ENCODE measurements at places on chromosomes 4 and X.

- DNase-seq, result no peak
Observed at GRCh38 chr4:3716631-3717235, 49.5 kb upstream of the ADRA2C start.

DNA sequence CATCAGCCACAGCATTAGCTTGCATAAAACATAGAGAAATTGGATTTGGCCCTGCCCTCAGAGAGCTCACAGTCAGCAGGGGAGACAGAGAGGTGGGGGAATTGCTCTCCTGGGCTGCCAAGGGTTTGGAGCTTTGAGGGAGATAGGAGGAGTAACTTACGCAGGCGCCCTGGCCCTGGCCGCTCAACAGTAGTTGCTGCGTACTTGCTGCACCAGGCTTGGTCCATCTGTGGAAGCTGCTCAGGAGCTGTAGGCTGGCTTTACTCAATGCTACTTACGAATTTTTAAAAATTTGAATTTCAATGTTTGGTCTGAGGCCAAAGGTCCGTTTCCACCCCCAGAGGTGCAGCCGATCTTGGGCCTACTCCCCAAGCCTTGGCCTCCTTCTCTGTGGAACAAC is 83.3 kb downstream of the CPZ start:
- no peak for DNase-seq

DNA sequence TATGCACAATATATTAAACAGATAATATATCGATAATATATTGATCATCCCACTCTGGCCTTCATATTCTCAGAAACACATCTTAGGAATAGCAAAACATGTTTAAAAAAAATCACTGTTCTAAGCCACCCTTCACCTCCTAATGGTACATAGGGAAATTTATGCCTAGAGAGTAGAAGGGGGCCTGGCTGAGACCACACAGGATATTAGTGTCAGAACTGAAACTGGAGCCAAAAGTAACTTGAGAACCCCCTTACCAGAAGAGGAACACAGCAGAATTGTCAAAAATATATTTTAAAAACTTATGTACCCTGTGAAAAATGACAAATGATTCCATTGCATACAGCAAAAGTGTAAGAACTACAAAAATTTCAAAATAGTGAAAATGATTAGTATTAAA is 173.1 kb downstream of the VSIG4 start:
- no peak for DNase-seq

GRCh38 chrX:25548811-25549210 is 533.0 kb upstream of the ARX start:
- no peak for DNase-seq

DNA sequence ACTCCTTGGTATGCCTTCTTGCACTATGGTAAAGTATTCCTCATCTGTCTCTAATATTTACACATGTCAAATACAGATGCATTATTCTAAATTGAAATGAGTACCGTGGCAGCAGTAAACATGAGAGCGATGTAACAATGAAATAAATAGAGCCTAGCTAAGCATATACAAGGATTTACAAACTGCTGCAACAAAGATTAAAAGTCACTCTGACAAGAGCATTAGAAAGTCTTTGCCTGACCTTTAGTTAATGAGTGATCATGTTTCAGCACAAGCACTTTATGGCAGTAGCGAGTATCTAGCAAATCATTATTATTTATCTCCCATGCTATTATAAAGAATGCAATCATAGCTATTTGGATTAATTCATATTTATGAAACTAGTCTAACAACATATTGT is 547.0 kb upstream of the NDST4 start:
- no peak for DNase-seq

- no peak for DNase-seq
Observed at GRCh38 chr4:57498251-57498650, 388.1 kb upstream of the IGFBP7 start.

DNA sequence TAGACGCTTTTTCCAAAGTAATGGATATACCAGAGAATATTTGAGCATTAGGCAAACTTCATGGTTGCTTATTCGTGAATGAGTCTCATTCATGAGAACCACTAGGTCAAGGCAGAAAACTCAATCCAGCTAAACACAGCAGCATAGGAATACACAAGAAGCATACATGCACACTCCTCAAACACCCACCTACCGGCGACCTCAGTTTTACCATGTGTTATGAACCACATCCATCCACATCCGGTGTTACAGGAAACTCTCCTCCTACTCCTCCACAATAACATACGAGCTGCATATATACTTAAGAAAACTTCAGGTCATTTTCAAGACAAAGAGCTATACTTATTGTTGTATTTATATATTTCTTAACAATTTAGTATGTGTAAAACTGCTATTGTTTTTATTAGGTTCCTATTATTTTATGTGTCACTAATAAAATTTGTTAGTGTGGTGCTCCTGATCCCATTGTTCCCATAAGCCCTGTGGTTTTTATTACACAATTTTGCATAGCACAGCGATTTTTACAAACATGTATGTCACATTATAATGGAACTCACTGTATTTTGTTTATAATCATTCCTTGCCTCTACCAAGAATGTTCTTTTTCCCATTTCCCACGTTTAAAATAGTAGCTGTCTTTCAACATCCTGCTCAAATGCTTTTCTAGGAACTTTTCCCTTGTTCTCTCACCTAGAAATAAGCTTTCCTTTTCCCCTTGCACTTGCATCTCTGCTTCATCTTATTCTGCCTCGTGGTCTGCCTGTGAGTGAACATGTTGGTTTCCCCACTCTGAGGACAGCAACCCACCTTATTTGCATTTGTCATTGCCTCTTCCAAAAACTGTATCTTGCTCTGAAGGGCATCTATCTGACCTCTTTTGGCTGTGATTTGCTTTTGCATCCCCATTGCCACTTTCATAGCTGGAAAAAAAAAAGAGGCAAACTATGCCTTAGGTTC is 48.3 kb downstream of the STBD1 start:
- peak; percentile 2 for DNase-seq

GRCh38 chr4:120549011-120549570 is 373.4 kb downstream of the PRDM5 start:
- DNase-seq, result no peak

GRCh38 chr4:184403384-184403781 is 71.0 kb downstream of the IRF2 start:
- DNase-seq, result no peak

DNA sequence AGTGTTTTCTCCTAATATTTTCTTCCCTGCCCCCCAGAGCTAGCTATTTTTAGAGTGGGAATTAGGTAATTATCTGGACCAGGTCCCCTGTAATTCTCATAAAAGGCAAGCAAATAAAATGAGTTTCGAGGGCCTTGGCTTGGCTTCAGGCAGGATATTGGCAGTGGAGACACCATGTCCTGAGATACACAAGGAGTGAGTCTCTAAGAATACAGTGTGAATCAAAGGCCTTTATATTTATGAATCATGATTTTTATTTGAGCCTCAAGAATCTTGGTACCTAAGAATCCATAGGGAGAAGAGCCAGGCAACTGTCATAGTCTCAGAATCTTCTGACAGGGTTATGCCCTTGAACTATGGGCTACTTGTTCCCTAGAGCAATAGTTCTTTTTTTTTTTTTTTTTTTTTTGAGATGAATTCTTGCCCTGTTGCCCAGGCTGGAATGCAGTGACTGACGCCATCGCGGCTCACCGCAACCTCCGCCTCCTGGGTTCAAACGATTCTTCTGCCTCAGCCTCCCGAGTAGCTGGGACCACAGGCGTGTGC is 205.4 kb downstream of the LDB2 start:
- DNase-seq, result no peak

- no peak for DNase-seq
Observed at GRCh38 chrX:11341274-11342201, 48.3 kb downstream of the AMELX start.

GRCh38 chrX:153460826-153461225 is 9.6 kb downstream of the HAUS7 start:
- DNase-seq, result no peak

DNA sequence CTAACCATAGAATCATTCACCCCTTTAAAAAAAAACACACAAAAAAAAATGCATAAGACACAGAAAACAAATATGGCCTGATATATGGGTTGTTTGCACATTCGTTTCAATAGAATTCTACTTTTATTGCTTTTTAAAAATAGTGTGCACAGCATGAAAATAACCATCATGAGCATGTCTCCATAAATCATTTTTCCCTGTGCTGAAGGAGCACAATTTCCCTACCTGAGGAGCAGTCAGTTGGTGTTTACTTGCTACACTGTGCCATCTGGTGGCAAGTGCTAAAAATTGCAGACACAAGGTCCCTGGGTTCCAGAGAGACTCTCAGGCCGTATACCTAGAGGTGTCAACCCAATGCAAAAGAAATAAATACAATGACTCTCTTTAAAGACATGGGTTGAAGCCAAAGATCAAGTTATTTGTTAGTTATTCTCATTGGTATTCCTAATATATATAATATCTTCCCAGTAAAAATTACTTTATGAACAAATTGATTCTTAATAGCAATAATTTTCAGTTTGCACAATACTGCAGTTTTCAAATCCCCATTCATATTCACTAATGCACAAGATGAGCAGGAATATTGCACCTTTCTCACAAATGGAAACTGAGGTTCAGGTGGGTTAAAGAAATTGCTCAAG is 551.4 kb downstream of the IQCM start:
- DNase-seq, result no peak

DNA sequence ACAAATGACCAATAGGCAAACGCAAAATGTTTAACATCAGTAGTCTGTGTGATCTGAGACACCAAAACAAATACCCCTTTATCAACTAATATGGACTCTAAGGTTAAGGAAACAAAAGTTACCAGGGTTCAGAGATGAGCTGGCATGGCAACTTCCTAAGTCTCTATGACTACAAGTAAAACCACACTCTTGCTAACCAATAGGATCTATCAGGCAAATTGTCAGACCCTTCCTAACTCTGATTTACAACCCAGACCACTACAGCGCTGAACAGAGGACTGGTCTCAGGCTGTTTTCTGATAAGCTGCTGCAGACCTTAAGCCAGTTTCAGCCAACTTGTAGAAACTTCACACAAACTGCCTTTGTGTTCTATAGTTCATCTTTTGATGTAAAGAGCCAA is 608.0 kb downstream of the TLL1 start:
- no peak for DNase-seq

DNA sequence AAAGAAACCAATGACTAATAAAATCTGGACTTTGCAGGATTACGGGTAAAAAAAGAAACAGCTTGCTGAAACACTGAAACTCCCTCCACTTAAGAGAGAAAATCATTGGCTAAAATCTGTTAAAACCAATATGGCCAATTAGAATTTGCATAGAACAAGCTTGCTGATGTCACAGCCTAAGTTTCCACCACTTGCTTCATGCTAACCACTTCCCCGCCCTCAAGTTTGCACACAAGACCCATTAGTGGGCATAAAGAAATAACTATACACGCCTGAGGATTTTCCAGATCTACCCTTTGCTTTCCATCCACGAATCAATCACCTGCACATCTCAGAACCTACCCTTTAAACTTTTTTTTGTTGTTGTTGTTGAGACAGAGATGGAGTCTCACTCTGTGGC is 42.7 kb upstream of the PHEX start:
- DNase-seq, result no peak

GRCh38 chrX:85851418-85851817 is 195.9 kb downstream of the CHM start:
- no peak for DNase-seq

DNA sequence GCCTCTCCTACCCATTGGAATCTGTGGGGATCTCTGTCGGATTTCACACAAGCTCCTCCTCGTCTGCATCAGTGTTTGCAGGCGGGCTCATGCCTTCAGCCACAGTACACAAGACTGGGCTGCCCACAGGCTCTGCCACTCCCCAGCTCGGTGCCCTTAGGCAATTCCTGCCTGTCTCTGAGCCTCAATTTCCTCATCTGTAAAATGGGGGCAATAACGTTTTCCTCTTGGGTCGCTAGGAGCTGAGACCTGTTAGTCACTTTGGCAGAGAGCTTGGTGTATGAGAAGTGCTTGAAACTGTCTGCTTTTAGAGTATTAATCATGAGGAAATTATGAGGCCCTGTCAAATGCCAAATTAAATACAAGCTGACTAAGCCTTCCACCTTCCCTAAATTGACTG is 27.6 kb upstream of the MSX1 start:
- DNase-seq, result no peak

- DNase-seq, result no peak
Observed at GRCh38 chr4:124785645-124786044, 73.1 kb upstream of the ANKRD50 start.

GRCh38 chr4:39591290-39591689 is 47.4 kb downstream of the SMIM14 start:
- no peak for DNase-seq

GRCh38 chrX:69151866-69152284 is 13.4 kb downstream of the PJA1 start:
- DNase-seq, result no peak

DNA sequence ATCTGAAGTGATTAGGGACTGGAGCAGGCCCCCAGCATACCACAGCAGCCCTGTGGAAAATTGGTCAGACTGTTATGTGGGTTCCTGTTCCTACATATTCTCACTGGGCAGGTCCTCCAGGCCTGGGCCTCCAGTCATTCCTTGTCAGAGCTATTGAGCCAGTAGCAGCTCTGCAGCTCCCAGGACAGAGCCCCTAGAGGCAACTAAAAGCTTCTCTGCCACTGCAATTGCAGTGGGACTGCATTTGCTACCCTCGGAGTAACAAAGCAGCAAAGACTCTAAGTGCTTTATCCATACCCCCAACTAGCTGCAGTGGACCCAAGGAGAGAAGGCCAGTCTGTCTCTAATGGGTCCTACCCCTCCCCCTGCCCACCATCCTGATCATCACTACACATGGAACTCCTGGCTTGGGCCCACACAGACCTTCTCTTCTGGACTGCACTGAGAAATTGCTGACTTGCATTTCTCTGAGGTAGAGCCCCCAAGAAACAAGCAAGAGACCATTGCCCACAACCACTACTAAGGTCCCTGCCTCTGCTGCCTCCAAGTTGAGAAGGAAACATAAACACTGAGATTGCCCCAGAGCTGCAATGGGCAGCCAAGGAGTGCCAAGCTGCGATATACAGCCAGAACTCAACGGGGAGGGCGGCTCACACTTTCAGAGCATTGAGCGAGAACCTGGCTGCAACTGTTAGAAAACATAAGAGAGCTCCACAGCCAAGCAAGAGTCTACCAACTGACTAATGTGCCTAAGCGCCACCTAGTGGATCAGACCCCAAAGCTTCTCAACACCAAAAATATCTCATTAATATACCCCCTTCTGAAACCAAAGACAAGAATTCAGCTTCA is 738.7 kb upstream of the NDST4 start:
- DNase-seq, result no peak

GRCh38 chr4:140237616-140238350 is 83.8 kb upstream of the MAML3 start:
- DNase-seq, result no peak

DNA sequence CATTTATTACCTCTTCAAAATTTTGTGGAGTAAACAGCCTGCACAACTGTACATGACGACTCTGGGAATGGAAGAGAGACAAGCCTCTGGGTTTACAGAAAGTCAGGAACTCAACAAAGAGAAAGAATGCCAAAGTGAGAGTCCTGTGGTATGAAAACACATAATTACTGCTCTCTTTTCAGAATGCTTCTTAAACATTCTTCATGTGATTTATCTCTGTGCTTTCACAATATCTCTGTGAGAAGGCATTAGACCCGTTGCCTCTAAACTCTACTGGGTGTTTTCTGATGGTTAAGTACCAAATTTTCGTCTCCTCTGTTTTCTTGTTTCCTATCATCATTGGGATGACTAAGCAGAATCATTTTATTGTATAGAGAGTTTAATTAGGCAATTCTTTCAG is 966.6 kb upstream of the SLIT2 start:
- DNase-seq, result no peak

- peak; percentile 31 for DNase-seq
Observed at GRCh38 chrX:70452143-70452733, 7.6 kb downstream of the DLG3 start.

GRCh38 chr4:102163404-102164140 is 181.7 kb downstream of the SLC39A8 start:
- no peak for DNase-seq

- no peak for DNase-seq
Observed at GRCh38 chr4:154082760-154083535, 294.1 kb upstream of the SFRP2 start.
